T-helper 22 cell (primary cell): ENCODE measurements at places on chromosomes 13 and 19.

DNA sequence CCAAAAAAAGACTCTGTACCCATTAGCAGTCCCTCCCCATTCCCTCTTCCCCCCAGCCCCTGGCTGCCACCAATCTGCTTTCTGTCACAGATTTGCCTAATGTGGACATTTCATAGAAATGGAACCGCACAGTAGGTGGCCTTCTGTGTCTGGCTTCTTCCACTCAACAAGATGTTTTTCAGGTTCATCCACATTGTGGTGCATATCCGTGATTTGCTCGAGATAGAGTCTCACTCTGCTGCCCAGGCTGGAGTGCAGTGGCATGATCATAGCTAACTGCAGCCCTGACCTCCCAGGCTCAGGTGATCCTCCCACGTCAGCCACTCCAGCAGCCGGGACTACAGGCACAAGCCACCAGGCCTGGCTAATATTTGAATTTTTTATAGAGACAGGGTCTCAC is 20.9 kb downstream of the AP2A1 start:
- no peak for DNase-seq

DNA sequence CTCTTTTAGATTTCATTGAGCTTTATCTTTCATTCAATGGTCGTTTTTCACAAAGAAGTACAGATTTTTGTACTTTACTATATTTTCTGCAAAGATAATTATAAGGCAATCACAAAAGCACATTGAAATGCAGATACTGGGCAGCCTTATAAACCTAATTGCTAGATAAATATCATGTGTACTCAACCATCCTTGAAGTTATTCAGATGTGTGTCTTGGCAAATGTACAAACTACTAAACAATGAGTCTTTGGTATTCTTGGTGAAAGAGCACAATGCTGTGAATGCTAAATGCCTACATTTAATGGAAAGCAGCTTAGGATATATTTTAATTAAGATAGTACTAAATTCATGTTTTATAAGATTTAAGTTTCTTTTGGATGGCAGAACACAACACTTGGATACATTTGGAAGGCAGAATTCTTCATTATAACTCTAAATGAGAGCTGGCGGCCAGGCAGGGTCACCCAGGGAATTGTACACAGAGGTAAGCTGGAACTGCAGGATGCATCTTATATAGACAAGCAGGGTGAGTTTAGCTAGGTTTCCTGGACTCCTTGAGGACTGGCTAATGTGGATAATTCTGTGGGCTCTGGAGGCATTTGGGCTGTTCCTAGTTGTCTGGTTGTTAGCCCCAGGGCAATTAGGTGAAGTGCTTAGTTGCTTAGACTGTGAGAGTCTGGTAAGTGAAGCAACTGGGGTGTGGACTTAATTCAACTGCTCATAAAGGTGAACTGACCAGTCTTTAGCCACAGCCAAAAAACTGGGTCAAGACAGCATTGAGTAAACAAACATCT is 286.6 kb downstream of the PCDH20 start:
- DNase-seq, result no peak

DNA sequence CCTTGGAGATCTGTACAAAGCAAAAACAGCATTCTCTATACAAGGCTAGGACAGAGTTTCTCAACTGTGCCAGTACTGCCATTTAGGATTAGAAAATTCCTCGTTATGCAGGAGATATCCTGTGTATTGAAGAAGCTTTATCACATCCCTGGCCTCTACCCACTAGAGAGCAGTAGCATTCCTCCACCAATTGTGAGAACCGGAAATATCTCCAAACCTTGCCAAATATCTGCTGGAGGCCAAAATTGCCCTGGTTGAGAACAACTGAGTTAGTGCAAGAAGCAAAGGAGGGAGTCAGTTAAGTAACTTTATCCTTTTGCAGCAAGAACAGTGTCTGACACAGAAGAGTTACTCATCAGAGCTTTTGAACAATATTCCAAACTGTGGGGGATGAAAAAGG is 16.2 kb upstream of the FREM2 start:
- DNase-seq, result no peak

DNA sequence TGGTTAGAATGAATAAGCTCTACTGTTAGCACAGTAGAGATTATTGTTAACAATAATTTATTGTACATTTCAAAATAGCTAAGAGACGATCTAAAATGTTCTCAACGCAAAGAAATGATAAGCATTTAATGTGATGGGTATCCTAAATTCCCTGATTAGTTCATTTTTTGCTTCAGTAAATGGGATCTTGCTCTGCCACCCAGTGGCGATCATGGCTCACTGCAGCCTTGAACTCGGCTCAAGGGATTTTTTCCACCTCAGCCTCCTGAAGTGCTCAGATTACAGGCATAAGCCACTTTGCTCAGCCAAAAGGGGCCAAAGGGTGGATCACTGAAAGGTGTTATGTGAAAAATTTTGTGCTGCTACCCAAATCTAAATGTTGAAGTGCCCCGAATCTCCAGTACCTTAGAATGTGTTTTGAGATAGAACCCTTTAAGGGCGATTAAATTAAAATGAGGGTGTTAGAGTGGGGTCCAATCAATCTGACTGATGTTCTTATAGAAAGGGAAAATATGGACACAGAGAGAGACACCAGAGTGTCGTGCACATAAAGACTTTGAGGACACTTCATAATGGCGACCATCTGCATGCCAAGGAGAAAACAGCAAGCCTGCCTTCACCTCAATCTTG is 31.5 kb upstream of the ZNF766 start:
- peak; percentile 17 for DNase-seq

- peak; percentile 33 for DNase-seq
Observed at GRCh38 chr19:6021878-6022569, 44.1 kb upstream of the RANBP3 start.

DNA sequence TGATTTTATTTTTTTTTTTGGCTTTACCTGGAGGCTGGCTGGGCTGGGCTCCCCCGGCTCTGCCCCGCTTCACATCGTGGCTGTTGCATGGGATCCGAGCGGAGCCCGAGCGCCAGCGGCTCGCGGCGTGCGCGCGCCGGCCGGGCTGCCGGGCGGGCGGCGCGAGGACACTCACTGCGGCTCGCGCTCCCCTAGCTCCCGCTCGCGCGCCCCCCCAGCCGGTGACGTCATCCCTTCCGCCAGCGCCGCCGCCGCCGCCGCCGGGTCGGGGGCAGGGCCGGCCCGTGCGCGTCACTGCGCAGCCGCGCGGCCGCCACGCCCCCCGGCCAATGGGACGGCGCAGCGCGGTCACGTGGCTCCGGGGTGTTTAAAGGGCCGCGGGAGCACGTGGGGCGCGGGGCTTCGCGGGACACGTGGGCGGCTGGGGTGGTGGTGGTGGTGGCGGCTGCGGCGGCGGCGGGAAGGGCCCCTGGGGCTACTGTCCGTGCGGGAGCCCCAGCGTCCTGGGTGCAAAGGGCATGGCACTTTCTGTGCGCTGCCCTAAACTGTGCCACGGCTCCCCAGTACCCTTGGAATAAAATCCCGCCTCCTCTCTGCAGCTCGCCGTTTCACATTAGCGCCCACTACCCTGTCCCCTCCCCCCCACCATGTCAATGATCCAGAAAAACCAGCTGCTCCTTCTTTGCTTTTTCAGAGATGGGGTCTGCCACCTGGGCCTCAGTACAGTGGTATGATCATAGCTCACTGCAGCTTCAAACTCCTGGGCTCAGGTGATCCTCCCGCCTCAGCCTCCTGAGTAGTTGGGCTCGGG is at the start of gene PTPRS:
TSS of gene PTPRS (minus strand) at position 176 of the 811 bp plus-strand sequence. CDS start 54,672 bp downstream, outside the sequence.
- DNase-seq, result peak; percentile 30

- DNase-seq, result no peak
Observed at GRCh38 chr13:88670509-88670908, 999.3 kb downstream of the SLITRK5 start.

DNA sequence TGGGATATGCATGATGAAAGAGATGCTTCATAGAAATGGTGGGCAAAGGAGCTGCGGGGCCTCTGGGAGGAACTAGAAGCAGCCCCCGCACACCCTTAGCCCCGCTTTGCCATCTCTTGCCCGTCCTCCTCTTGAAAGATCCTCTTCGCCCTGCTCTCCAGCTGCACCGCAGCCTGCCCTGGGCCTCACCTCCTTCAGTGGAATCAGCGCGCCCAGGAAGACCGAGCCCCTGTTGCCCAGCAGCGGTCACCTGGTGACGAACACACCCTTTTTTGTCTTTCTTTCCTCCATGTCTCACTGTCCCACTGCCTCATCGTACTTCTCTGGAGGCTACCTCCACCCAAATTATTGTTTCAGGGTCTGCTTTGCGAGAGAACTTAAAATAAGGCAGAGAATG is 807.6 kb downstream of the UQCRFS1 start:
- no peak for DNase-seq

DNA sequence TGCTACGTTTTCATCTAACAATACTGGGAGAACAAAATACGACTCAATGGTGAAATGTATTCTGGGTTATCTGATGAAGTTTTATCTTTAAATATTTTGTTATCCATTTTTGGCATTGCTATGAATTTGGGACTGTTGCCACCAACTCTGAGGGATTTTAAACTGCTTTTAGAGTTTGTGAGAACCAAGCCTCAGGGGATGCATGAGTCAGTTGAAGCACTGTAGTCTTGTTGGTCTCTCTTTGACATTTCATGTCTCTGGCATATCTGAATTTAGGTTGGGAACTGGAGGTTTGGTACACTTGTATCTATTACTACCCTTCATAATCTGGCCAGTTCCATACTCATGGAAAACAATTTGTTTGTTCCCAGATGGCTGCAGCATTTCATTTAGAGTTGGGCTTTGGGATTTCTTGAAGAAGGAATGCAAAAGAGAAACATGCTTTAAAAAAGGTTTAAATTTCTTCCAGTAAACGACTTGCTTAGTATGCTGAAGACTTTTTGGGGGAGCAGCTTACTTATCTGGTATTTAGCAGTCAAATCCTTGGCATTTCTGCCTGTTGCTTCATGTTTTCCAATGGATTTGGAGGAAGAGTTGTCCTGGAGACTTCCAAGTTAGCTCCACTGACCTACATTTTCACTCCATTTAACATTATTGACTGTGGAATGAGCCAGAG is 28.9 kb downstream of the ARHGEF7 start:
- no peak for DNase-seq

- no peak for DNase-seq
Observed at GRCh38 chr19:9729162-9729561, 39.4 kb downstream of the ZNF846 start.

DNA sequence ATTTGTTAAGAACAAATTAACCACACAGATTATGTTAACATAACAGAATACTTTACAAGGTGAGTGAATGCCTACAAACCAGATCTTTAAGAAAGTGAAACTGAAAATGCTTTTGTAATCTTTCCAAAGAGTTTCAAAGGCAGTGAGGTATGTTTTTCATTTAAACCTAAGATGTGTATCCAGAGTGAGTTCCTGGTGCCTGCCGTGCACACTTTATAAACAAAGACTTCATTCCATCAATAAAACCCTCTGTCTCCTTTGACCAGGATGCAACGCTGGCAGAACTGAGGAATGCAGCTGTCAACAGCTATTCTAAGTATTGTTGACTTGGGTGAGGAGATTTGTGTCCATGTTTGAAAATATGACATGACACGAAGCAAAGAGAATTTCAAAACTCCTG is 344.6 kb downstream of the DNAJC15 start:
- no peak for DNase-seq

DNA sequence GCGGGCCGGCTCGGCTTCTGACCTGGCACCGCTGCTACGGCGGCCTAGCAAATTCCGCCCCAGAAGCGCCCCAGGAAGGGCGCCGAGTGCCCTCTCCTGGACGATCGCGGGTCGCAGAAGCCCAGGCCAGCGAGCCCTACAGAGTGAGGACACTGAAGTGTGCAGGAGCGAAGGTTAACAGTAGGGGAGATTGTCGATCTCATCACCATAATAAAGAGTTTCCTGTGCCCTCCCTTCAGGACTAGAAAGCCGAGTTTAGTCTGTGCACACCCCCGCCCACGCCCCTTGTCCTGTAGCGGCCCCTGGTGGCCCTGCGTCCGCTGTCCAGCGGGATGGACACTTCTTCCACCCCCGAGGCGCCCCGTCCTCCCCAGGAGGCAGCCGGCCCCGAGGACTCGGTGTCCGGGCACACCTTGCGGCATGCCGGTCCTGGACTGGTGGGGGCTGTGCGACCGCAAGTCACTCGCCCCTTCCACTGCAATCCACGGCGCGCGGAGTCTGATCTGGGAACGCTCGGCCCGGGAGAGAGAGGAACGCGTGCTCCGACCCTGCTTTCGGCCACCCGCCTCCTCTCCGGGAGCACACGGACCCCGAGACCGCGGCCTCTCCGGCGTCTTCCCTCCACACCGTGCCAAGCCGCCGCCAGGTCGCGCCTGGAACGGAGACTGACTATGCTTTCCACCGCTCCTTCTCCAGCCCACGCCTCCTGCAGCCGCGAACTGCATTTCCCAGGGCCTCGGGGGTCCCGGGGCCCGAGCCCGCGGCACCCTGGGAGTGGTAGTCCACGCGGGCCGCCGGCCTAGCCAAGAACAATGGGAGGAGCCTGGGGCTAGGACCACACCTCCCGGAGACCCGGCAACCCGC is 770 bp upstream of the KMT2B start:
- peak; percentile 96 for DNase-seq

DNA sequence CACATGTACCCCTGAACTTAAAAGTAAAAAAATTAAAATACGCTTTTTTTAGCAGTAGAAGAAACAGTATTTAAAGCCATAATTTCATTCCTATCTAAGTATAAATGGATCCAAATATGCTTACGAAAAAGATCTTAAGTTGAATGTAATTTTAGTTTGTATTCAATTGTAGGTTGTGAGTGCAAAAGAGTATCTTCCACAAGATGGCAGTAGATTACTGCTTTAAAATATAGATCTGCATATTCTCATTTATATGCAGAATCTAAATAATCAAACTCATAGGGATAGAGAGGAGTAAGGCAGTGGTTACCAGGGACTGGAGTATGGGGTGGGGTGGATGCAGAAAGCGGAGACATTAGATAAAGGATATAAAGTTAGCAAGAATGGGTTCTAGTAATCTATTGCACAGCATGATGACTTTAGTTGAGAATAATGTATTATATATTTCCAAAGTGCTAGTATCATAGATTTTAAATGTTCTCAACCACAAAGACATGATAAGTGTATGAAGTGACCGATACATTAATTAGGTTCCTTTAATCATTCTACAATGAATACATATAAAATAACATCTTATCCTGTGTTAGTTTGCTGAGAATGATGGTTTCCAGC is 14.2 kb downstream of the OR7A17 start:
- DNase-seq, result no peak

DNA sequence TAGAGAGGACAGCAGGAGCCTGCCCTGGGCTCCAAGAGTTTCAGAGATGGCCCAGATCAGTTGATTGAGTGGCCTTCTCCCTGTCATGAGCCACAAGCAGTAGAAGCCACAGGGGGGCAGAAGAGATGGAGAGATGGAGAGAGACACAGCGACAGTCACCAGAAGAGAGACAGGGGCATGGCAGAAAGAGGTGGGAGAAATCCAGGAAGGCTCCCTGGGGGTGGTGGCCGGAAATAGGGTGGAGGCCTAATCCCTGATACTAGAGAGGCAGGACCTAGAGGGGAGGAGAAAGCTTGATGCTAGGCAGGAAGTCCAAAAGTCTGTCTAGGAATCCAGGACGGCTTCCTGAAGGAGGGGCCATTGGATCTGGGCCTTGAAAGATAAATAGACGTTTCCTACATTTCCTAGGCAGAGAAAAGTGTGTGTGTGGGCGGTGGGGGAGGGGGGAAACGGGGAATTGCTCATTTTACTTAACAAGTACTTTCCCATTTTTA is 9.6 kb upstream of the TPM4 start:
- no peak for DNase-seq
